ENCODE measurements at places on chromosomes 4 and X.

DNA sequence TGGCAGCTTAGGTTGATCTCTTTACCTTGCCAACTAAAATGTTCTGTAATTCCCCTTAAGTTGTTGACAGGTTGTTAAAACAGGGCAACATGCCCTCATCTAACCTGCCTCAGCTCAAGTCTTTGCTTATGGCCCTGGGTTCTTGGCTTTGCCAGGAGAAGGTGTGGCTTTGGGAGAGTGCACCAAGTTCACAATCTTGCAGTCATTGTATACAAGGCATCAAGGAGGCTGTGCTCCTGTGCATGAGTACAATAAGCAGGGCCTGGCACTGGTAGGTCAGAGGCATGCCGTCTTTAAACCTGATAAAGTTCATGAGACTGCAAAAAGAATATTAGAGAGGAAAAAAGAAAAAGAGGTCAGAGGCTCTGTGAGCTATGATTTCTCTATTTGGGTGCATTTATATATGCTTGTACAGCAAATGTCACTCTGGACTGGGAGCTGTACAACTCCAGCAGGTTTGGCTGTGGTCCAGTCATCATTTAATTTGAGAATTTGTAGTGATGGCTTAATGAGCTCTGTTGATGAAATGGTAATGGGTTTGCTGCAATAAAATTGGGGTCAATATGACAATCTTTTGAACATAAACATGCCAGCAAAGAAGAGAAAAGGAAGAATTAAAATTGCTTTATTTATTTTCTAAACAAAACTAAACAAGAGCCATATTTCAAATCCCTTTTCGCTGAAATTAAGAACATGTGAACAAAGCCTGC is 30.3 kb downstream of the AREG start:
- no peak for DNase-seq

DNA sequence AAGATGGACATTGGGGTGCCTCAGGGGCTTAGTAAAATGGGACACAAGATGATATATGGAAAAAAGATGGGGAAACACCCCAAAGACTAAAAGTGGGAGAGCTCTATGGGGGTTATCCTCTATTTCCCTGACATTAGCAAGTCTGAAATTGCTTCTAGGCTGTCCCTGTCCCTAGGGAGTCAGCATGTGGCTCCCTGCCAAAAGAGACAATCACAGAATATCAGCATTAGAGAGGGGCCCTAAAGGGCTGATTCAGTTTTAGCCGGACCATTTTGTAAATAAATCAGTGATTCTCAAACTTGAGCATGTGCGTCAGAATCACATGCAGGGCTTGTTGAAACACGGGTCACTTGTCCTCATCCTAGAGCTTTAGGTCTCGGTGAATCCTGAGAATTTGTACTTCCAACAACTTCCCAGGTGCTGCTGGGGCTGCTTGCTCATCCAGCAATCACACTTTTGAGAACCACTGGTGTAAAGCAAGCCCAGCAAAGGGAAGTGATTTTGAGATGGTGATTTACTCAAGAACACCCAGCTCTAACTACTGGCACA is 165.3 kb upstream of the DGKK start:
- no peak for DNase-seq

DNA sequence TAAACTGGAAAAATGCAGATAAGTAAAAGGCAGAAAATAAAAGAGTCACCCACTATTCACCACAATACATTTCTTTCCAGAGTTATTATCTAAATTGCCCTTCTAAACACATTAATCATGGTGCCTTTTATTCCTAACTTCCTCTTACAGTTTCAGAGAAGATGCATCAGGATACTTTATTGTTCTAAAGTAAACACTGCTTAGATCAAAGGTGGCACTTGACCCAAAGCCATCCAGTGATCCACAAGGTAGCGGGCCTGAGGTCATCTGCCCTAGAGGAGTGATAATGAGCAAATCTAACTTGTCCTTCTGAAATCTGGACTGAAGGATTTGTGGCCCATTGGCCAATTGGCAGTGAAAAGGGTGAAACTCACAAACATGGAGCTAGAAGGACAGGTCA is 12.0 kb upstream of the TMEM154 start:
- DNase-seq: no peak

DNA sequence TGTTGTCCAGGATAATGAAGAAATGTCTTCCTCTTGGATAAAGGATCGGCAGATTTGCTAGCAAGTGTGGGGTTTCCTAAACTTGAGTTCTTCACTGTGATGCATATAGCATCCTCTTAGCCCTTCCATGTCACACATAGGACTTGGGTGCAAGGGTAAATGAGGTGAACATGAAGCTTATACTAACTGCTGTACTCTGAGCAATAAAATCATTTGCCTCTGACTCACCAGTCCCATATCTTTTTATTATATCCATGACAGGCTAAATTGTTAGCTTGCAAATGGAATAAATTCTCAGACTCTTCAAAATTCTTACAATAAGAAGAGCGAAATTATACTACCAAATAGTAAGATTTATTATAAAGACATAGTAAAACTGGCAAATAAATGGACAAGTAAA is 14.7 kb upstream of the TBC1D1 start:
- DNase-seq: no peak

DNA sequence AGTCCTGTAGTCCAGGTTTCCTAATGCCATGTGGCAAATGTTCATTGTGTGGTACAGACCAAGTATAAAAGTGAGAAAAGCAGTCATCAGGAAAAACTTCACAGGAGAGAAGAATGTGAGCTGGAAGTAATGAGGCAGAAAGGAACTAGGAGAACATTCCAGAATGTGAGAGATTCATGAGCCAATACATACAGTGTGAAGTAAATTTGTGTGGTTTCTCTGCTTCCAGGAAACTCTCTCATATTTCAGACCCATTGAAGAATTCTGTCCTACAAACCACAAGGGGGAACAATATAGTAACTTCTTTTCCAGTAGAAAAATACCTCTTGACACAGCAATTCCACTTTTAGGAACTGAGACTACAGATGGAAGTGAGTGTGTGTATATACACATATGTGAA is 136.5 kb downstream of the RNF150 start:
- DNase-seq: no peak

- DNase-seq: no peak
These were observed 173.9 kb upstream of the CENPE start for GRCh38 chr4:103372002-103372558.

Data from GM13977 (cell line).